ENCODE measurements at places on chromosomes 12 and 14.
A peak's percentile ranks its signal among the peaks of the same experiment; 100 is the strongest.

DNA sequence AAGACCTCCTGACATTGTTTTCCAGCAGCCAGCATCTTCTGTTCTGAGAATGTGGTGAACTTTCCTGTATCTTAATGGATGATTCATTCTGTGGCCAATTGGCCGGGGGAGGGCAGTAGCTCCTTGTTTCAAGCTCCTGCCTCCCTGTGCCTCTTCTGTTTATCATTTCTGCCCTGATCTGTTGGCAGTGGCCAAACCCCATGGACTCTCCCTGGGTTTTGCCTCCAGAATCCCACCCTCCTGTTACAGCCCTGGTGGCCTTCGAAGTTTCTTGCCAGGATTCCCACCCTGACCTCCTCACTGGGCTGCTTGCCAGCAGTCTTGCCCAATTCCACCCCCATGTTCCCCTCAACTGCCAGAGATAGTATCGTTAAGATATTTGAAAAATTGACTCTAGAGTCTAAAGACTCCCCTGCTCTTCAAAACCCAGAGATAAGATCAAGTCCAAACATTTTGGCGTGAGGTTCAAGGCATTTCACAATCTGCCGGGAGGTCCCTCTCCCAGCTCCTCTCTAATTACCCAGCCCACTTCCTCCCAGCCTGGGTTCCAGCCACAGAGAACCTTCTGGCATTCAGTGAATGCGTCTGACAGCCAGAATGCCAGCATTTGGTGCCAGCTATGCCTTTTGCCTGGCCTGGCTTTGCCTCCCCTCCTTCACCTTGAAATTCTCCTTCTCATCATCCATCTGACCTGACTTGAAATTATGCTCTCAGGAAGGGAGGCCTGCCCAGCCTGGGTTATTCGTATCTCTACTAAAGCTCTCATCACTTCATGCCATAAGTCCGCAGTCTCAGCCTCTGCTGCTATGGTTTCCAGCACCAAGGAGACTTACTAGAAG lies 37.7 kb upstream of the TXNRD1 start:
- no peak for DNase-seq

DNA sequence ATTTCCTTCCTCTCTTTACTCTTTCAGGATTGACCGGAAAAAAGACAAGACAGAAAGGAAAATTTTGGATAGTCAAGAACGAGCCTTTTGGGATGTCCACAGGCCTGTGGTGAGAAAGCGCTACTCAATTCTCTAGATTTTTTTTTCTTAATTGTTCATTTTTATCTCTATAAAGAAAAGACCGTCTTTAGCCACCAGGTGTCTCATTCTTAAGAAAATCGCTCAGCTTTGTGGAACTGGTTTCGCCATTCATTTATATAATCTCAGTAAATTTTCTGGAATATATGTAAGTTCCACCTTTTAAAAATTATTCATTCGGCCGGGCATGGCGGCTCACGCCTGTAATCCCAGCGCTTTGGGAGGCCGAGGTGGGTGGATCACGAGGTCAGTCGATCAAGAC lies 421.1 kb downstream of the DPF3 start:
- no peak for DNase-seq

- no peak for DNase-seq
Measured at GRCh38 chr14:34104489-34105397, 153.9 kb upstream of the EGLN3 start.

- DNase-seq, result no peak
Measured at GRCh38 chr12:66190519-66191370, 1.7 kb downstream of the IRAK3 start.

DNA sequence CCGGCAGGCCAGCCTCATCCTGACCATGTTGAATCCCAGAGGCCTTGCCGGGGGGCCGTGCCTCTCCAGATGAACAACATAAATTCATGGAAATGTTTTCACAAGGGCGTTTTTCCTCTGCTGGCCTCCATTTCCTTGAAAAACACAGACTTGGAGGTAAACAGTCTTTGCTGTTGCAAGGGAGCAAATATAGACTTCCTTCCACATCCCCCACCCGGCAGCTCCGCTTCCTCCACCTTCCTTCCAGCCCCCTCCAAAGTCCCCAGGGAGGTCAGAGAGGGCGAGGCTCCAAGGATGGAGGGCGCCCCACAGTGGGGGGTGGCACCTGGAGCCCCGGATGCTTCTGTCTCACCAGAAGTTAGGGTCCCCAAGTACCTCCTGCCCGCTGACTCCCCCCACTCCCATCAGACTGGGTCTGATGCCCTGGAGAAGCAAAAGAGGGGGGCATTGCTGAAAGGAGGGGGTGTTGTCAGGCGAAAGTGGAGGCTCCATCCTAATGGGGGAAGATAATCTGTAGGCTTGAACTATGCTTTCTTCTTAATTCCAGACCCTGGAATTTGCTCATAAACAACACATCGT lies 31.1 kb downstream of the CALM1 start:
- no peak for DNase-seq

GRCh38 chr14:76007852-76008251 lies 22.3 kb downstream of the IFT43 start:
- no peak for DNase-seq

- no peak for DNase-seq
Measured at GRCh38 chr12:52876372-52876771, 27.6 kb upstream of the KRT78 start.

DNA sequence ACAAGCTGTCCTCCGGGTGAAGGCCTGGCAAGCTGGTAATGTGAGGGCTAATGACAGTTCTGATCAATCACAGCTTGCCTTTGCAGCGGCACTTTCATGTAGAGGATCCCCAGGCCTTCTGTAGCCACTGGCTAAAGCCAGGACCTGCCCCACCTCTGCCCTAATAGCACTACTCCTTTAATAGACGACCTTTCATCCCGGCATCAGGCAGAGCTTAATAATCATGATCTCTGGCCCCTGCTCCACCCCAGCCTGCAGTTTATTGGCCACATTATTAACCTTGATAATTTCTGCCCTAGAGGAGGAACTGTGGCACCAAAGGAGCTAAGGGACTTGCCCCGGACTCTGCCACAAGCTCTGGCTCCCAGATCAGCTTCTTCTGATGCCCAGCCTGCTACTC lies 142.3 kb upstream of the TBX3 start:
- no peak for DNase-seq

- DNase-seq, result no peak
Measured at GRCh38 chr12:124479680-124480468, 87.5 kb downstream of the NCOR2 start.

GRCh38 chr12:47912556-47912955 lies 7.8 kb upstream of the VDR start:
- DNase-seq, result no peak

DNA sequence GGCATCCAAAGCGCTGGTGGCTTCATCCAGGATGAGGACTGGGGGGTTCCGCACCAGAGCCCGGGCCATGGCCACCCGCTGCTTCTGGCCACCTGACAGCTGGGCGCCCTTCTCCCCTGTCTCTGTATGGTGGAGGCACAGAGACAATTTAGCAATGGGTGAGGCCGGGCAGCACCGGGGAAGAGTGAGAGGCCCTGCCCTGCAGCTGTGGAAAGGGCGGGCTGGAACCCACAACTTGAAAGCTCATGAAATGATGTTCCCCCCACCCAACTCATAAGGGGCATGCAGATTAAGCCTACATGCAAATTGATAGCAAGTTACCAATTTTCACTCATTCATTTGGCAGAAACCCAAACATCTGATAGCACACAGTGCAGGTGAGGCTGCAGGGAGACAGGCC lies 34.1 kb downstream of the ABCB9 start:
- no peak for DNase-seq

DNA sequence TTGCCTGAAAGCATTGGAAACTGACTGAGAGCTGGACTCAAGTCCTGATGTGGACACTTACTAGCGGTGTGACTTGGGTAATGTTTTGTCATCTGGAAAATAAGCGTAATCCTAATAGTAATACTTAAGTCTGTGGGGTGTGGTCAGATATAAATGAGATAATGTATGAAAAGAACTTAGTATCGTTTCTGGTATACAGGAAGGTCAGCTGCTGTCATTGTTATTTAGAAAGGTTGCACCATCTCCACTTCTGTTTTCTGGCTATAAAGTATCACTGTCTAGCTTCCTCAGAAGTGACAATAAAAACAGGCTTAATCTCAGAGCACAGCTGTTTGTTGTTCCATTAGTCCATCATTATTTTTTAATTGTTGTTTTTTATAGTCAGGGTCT lies 34.1 kb upstream of the TUBA1C start:
- no peak for DNase-seq

GRCh38 chr12:19128485-19128884 lies 1.0 kb upstream of the PLEKHA5 start:
- no peak for DNase-seq

GRCh38 chr12:102652645-102653313 lies 172.4 kb upstream of the IGF1 start:
- no peak for DNase-seq

- no peak for DNase-seq
Measured at GRCh38 chr12:67002720-67003119, 266.4 kb upstream of the CAND1 start.

DNA sequence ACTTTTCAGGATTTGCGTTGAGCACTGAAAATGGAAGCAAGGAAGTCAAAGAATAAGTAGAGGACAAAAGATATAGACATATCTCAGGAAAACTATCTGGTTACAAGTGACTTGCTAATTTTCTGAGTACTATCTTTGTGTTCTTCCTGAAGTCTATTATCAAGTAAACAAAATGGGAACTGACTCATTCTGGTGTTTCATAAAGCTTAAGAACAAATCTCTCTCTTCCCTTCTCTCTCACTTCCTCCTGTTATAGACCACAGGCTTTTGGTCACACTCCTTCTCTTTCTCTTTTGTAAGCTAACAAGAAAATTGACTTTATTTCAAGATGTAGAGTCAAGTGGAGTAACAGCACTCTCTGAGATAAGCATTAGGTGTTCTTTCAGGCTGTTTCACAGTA lies 406.6 kb upstream of the SYT1 start:
- DNase-seq, result no peak

DNA sequence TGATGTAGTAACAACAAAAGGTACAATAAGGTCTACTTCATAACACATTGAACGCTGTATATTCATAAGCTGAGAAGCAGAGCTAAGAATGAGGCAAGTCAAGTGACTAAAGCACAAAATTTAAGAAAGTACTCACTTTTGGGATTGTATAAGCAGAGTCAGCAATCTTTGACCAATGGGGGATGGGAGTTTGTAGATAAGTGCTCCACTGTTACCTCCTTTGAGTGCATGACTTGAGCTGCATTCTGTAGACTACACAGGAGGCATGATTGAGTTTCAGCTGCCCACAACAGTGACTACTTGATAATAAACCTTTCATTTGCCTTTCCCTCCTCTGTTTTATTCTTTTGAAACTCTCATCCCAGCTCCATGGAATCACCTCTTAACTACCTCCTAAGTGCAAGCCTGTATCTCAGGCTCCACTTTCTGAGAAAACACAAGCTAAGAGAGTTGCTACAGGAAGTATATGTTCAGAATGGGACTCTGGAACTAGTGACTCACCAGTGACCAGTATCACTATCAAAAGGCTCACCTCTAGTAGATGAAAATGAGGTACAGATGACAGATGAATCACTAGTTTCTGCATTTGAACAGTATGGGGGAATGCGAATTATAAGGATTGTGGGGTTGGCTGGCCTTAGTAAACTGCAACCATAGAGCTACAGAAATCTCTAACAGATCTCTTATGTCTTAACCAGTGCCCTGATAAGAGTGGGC lies 49.2 kb downstream of the SLC35F4 start:
- no peak for DNase-seq

- DNase-seq, result peak; percentile 15
Measured at GRCh38 chr14:98210045-98210672, 1061.8 kb downstream of the BCL11B start.

GRCh38 chr14:64755781-64756221 lies 51.6 kb downstream of the PLEKHG3 start:
- DNase-seq, result no peak

- no peak for DNase-seq
Measured at GRCh38 chr12:18824287-18824686, 86.4 kb downstream of the CAPZA3 start.

DNA sequence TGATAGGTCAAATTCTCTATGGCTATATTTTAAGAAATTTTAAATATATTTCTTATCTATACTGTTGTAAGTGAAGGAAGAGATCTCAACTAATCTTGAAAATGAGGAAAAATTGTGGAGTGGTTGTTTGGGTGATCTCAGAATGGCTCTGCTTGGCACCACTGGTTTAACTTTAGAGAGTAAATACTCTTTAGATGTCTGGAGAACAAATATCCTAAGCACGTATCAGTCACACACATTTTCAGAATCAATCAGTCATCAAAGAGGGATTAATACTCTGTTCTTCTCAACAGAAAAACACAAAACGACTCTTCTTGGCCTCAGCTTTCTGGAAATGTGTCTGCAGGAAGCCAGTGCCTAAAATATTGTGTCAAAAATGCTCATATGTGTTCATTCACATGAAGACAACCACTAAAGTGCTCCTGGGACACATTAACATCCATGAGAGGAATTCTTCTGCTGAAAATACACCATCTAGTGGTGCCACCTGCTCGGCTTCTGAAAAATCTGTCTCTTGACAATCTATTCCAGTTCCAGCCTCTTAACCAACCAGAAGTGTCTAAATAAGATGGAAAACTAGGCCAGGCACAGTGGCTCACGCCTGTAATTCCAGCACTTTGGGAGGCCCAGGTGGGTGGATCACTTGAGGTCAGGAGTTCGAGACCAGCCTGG lies 81.1 kb upstream of the CCDC198 start:
- DNase-seq, result no peak

DNA sequence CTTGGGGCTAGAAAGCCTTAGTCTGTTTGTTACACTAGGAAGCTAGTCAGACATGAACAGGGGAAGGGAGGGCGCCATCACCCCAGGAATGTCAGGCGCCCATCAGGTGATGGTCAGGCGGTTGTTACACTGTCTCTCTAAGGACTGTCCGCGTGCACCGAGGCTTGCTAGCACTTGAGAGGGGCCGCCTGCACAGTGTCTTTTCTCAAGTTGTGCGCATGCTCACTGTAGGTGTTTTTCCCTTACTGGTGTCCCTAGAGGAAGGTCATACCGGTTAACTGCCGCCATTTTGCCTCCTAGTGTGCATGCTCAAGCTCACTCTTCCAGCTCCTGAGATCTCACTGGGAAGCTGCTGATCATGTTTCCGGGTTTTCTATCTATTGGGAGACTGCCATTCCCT lies 855.0 kb upstream of the TMEM132C start:
- DNase-seq, result no peak

- DNase-seq, result no peak
Measured at GRCh38 chr14:68291820-68292219, 472.2 kb downstream of the RAD51B start.

- no peak for DNase-seq
Measured at GRCh38 chr12:75289753-75290152, 40.4 kb downstream of the CAPS2 start.
